ENCODE measurements at places on chromosomes 6 and 20.

- DNase-seq = no peak
These were observed 7.9 kb downstream of the TUBB start for GRCh38 chr6:30727920-30728553.

DNA sequence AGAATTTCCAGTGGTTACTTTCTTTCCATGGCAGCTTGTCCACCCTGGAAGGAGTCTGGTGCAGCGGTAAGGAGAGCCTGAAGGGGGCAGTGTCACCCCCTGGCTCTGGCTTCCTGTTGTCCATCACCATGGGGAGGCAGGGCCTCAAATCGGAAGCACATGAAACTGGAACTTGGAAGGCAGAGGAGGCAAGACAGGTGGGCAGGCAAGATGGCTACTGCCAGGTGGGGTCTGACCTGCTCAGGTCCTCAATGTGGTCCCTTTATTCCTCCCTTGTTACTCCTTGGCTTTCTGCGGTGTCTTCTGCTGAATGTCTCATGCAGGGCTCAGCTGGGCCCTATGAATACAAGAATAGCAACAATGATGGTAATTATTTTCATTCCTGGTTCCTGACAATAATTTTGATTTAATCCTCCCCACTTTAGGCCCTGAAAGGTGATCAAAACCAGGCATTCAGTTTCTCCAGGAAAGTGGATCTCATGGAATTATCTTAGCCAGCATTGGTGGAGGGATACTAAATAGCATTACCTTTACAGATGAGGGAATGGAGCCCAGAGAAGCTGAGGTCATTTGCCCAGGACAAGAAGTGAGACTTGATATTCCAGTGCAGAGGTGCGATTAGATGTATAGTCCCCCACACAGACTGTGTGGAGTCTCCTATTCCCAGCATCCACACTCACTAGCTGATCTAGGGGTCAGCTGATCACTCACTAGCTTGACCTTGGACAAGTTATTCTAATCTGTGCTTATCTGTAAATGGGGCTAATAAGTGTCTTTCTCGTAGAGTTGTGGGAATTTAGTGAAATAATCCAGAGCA lies 17.6 kb upstream of the SNAI1 start:
- peak; percentile 82 for DNase-seq

DNA sequence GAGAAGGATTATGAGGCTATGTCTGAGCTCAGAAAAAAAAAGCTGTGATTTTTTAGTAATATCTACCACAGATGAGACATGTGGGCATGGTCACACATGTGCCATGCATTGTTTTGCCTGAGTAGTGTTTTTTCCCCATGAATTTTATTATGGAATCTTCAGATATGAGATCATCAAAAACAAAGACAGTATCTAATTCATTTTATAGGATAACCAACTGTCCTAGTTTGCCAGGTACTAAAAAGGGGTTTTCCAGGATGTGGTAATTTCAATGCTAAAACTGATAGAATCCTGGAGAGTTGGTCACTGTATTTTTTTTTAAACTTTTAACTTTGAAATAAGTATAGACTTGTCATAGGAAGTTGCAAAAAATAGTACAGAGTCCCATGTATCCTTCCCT lies 127.4 kb upstream of the MAP3K7 start:
- DNase-seq = no peak

DNA sequence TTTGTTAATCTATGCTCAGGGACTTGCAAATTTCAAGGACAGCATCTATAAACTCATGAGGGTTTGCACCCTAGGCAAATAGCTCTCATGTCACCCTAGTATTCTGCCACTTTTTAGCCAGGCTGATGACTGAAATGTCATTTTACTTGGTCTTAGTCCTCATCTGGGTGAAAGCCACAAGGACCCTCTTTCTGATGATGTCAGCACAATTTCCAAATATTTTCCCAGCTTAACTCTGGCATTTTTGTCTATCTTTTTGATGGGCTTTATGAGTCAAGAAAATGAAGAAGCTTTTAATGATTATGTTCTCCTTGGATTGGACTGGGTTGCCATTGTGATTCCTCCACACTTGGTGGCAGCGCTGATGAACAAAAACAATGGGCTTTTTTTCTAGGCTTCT lies 420.1 kb upstream of the BTBD3 start:
- no peak for DNase-seq

DNA sequence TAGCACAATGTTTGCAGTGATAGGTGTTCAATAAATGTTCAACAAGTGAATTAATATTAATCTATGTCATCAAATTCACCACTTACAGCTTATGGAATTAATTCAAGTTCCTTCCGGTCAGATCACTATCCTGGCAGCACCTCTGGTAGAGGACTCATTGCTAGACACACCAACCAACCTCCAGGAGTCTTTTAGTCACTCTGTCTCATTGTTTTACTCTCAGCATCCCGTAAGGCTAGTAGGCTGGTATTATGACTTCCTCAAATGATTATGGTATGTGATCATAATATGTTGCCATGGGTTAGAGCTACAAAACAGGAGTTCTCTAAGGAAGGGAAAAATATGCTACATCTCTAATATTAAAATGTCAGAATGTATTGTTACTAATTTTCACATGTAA lies 21.7 kb upstream of the MMS22L start:
- no peak for DNase-seq

GRCh38 chr6:93398723-93399122 lies 20.6 kb downstream of the EPHA7 start:
- DNase-seq = no peak
